Ascending aorta (tissue), 2 donors: ENCODE measurements at places on chromosomes 5 and 9.

- DNase-seq: no peak
Measured at GRCh38 chr5:159873680-159874079, 42.6 kb upstream of the ADRA1B start.

DNA sequence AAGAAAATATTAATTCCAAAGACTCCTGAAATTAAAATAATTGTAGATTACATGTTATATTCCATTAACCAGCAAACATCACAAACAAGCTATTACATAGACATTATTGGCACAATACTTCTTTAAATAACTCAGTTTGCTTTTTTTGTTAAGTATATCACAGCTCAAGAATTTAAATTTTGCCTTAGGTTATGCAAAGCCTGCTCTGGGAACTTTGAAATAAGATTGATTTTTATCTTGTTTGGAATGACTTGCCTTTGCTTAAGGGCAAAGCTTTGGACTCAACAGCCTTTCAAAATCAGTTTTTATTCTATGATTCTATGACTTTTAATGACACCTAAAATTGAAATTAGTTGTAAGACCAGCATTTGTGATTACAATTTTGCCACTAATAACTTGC lies 78.2 kb downstream of the ALDH7A1 start:
- DNase-seq: no peak

DNA sequence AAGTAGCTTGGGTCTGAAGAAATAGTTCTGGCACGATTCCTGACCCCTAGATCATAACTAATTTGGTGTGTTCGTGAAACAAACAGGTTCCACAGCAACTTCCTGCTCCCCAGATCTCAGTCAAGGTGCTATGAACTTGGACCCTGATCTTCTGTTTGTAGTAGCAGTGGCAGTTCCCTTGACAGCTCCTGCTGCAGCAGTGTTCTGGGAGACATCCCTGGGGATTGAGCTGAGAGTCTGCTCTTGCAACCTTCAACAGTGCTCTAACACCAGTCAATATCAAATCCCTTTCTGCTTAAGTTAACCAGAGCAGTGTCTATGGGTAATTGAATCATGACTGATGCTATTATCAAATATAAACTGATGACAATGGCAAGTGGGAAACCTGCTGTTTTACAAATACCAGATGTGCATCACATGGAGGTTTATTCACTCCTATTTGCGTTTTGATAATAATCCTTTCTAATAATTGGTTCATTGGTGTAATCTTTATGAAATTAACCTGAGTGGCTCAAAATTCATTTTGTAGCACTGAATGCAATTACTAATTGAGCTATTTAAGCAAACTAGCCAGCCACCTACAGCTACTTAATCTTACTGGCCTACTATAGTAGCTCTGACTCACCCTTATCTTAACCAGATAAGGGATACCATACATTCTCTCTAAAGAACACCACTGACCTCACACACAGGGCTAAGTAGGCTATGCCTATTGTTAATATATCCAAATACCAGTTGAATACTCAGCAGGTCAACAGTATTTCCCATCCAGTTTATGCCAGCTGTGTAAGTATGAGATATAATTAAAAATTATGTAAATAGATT lies 21.9 kb downstream of the KDM4C start:
- DNase-seq: no peak

GRCh38 chr9:120383999-120384924 lies 195.7 kb downstream of the CDK5RAP2 start:
- no peak for DNase-seq
